Activated naive CD8-positive, alpha-beta T cell treated with anti-CD3 and anti-CD28 coated beads for 36 hours (primary cell): ENCODE measurements at places on chromosomes 3 and 15.

- DNase-seq = peak; percentile 12
Observed at GRCh38 chr15:78909791-78910228, 35.0 kb downstream of the CTSH start.

GRCh38 chr3:40930131-40930538 lies 269.2 kb upstream of the CTNNB1 start:
- DNase-seq = no peak

- DNase-seq = no peak
Observed at GRCh38 chr3:59482684-59483083, 432.9 kb upstream of the CFAP20DC start.

- DNase-seq = no peak
Observed at GRCh38 chr15:66600240-66600627, 34.4 kb upstream of the LCTL start.

- no peak for DNase-seq
Observed at GRCh38 chr3:16102905-16103364, 71.5 kb upstream of the GALNT15 start.

GRCh38 chr3:72887705-72888545 lies at the start of gene GXYLT2:
TSS of gene GXYLT2 (plus strand) at chr3:72888046. CDS start at chr3:72888234, 188 bp downstream.
- DNase-seq = peak; percentile 58
